ENCODE measurements at places on chromosomes 16 and 17.

GRCh38 chr17:81264640-81265039 is 25.5 kb downstream of the NDUFAF8 start:
- no peak for DNase-seq

GRCh38 chr16:68768771-68769170 is 31.7 kb downstream of the CDH1 start:
- DNase-seq, result no peak

DNA sequence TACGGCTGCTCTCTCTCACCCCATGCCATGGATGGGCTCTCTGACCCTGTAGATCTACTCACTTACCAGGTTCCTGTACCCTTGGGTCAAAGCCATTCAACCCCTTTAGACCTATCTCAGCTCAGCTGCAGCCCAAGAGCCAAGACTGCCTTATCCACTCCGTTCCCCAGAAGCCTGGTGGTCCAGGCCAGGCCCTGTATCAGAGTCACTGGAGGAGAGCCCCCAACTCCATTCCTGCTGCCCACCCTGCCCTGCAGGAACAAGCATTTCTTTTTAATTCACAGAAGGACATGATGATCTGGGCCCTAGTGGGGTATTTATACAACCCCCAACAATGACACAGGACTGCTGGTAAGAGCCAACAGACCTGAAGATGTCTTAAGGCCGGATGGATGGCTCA is 76.8 kb downstream of the AIPL1 start:
- no peak for DNase-seq

- DNase-seq, result no peak
These were observed 80.5 kb downstream of the MYH13 start for GRCh38 chr17:10292057-10292937.

DNA sequence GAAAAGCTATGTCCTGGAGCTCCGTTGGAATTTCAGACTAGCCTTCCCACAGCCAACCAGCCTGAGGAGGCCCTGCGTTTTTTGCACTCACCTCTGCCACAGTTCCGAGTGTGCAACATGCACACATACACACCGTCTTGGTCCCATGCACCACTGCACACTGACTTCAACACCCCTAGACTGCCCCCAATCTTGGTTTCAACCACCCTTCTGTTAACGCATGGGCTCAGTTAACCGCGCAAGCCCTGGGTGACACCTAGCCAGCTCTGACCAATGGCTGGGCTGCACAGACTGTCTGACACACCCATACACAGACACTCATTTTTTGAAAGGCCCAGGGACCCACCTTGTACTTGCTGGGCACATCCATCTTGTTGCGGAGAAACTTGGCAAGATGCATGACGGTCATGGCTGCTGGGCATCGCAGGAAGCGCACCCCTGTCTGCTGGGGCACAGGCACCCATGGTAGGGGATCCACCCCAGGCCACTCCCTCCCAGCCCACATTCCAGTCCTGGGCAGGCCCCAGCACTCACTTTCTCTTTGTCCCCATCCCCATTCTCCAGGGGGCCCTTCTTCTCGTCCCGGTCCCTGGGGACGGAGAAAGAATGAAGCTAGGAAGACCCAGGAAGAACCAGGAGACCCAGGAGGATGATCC is 8.0 kb downstream of the CISD3 start:
- DNase-seq, result no peak

Measured in NCI-H2171 treated with DMSO at 0.1 percent for 48 hours (cell line).